ENCODE measurements at places on chromosomes 13 and 19. TPM values are rescaled to one million over a fixed set of nuclear protein-coding genes. Genes with fewer than 3 reads are reported as not detected.

DNA sequence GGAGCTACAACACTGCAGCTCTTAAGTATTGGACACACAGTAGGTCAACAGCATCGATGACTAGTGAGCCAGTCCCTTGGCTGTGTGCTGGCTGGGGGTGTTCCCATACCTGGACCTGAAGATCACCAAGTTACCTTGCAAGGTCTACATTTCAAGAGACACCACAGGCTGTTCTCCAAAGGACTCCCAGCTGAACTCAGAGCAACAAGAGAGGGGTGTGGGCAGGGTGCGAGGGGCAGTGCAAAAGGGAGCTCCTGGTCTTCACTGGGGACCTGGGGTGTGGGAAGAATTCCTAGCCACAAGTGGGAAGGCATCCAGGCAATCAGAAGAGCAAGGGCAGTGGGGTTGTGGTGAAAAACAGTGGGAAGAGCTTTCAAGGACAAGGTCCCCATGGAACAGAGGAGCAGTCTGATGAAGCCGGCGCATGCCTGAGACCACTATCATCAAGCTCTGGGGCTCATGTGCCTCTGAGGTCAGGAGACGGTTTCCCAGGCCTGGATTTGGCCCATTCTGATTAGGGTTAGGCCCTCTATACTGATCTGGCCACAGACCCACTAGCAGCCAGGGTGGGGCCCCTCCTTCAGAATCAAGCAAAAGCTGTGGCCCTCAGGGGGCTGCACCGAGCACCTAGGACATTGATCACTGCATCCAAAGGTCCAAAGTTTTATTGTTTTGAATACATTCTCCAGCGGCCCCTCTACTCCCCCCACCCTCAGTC, 4.7 kb upstream of the GSK3A start:
- no peak overlapping the region for H3K4me3 ChIP-seq
- H3K27me3 ChIP-seq: no peaks in the 10 kb centered on the region
- no peak for DNase-seq
- H3K4me1 ChIP-seq: peaks cover 31% of the 10 kb centered on the region
- H3K36me3 ChIP-seq: no peaks in the 10 kb centered on the region

- peak overlapping the region; percentile 97 for H3K27ac ChIP-seq
- H3K36me3 ChIP-seq: no peaks in the 10 kb centered on the region
- no peak for DNase-seq
- no peaks in the 10 kb centered on the region for H3K27me3 ChIP-seq
Measured at GRCh38 chr13:40438999-40439797, 227.2 kb downstream of the FOXO1 start.

DNA sequence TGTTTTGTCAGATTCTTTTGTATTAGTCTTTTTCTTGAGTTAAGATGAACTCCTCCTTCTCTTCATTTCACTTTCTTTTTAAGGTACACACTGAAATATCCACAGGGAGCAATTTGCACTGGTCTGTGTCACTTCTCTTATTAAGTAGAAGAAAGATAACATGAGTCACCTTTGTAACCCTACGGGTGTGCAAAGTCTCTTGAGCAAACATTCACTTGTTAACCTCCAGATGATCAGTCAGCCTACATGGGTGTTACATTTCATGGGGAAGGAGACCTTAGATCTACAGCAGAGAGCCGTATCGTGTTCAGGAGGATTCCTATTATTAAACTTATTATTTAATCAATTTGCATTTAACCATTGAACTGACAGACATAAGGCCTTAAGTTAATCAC, 5.1 kb downstream of the ZNF507 start:
- H3K27me3 ChIP-seq: no peaks in the 10 kb centered on the region
- peak overlapping the region; percentile 21 for H3K4me3 ChIP-seq
- DNase-seq: no peak
- H3K4me1 ChIP-seq: peaks cover 36% of the 10 kb centered on the region

DNA sequence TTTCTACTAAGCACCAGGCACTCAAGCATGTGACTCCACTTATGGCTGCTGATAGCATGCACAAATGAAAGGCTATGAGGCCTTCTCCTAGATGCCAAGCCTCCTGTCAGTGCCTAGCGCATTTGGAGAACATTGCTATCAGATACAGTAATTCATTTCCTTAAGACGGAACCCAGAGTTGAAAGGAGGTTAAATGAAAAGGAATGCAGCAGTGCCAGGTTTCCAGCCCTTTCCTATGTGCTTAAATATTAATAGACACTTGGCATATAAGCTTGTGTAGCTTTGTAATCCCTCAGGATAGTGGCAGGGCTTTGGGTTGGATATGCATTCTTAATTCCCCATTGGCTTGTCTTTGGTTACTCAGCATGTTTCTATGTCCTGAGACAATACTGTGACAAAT, 140.1 kb upstream of the FRY start:
- no peak overlapping the region for H3K4me3 ChIP-seq
- H3K27me3 ChIP-seq: no peaks in the 10 kb centered on the region
- no peak for DNase-seq
- H3K36me3 ChIP-seq: no peaks in the 10 kb centered on the region
- peak overlapping the region; percentile 29 for H3K27ac ChIP-seq
- H3K4me1 ChIP-seq: peaks cover 35% of the 10 kb centered on the region

- DNase-seq: no peak
- H3K36me3 ChIP-seq: peaks cover 10% of the 10 kb centered on the region
- H3K4me3 ChIP-seq: no peak overlapping the region
- H3K4me1 ChIP-seq: peaks cover 14% of the 10 kb centered on the region
- H3K27me3 ChIP-seq: no peaks in the 10 kb centered on the region
- no peak overlapping the region for H3K27ac ChIP-seq
Measured at GRCh38 chr19:7643031-7643415, 6.1 kb downstream of the STXBP2 start.

GRCh38 chr13:113078902-113079780, 26.4 kb upstream of the F7 start:
- no peak overlapping the region for H3K27ac ChIP-seq
- H3K36me3 ChIP-seq: peaks cover 6% of the 10 kb centered on the region
- DNase-seq: no peak
- H3K4me1 ChIP-seq: peaks cover 2% of the 10 kb centered on the region

- no peak overlapping the region for H3K4me3 ChIP-seq
- H3K27ac ChIP-seq: peak overlapping the region; percentile 59
- no peaks in the 10 kb centered on the region for H3K27me3 ChIP-seq
- peaks cover 31% of the 10 kb centered on the region for H3K4me1 ChIP-seq
- peaks cover 16% of the 10 kb centered on the region for H3K36me3 ChIP-seq
- DNase-seq: no peak
Measured at GRCh38 chr13:111160648-111161047, 45.5 kb downstream of the ARHGEF7 start.

The IGFL1 gene
- not detected for total RNA-seq

The NPAS1 gene
- 0.76 TPM for total RNA-seq

The SRRM5 gene
- total RNA-seq: 0.60 TPM
